CD14-positive monocyte (primary cell): ENCODE measurements at places on chromosomes 6 and 20. TPM values are rescaled to one million over a fixed set of nuclear protein-coding genes. Genes with fewer than 3 reads are reported as not detected.
A peak's percentile ranks its signal among the peaks of the same experiment; 100 is the strongest.

DNA sequence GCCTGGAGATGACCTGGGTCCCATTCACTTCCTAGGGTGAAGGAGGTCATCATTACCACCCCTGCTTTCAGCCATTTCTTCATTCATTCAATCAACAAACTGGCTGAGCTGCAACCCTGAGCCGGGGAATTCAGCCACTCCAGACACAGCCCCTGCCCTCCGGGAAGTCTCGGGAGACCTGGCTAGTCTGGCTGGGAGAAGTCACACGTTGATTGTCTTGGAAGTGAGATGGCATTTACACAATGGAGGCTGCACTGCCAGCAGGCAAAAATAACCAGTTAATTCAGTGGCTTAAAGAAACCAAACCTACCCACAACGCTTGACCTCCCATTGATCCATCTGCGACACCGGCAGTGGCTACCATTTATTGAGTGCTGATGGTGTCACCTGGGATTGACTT, 2.0 kb upstream of the PMEPA1 start:
- H3K27ac ChIP-seq, result no peak overlapping the region
- no peak for DNase-seq
- H3K36me3 ChIP-seq, result no peaks in the 10 kb centered on the region
- no peak overlapping the region for H3K4me3 ChIP-seq
- peaks cover 23% of the 10 kb centered on the region for H3K4me1 ChIP-seq

- no peaks in the 10 kb centered on the region for H3K27me3 ChIP-seq
- DNase-seq, result no peak
- H3K36me3 ChIP-seq, result no peaks in the 10 kb centered on the region
- H3K27ac ChIP-seq, result no peak overlapping the region
- no peak overlapping the region for H3K4me3 ChIP-seq
Observed at GRCh38 chr6:47252633-47253032, 57.1 kb downstream of the TNFRSF21 start.

- H3K4me1 ChIP-seq, result peaks cover 32% of the 10 kb centered on the region
- peaks cover 16% of the 10 kb centered on the region for H3K27me3 ChIP-seq
- no peak for DNase-seq
- no peak overlapping the region for H3K4me3 ChIP-seq
- peaks cover 24% of the 10 kb centered on the region for H3K36me3 ChIP-seq
Observed at GRCh38 chr20:35621560-35621946, 5.9 kb downstream of the SPAG4 start.

GRCh38 chr6:49025273-49026240, 437.5 kb downstream of the MMUT start:
- no peaks in the 10 kb centered on the region for H3K4me1 ChIP-seq
- no peaks in the 10 kb centered on the region for H3K27me3 ChIP-seq
- H3K36me3 ChIP-seq, result no peaks in the 10 kb centered on the region
- no peak overlapping the region for H3K27ac ChIP-seq
- H3K4me3 ChIP-seq, result no peak overlapping the region

DNA sequence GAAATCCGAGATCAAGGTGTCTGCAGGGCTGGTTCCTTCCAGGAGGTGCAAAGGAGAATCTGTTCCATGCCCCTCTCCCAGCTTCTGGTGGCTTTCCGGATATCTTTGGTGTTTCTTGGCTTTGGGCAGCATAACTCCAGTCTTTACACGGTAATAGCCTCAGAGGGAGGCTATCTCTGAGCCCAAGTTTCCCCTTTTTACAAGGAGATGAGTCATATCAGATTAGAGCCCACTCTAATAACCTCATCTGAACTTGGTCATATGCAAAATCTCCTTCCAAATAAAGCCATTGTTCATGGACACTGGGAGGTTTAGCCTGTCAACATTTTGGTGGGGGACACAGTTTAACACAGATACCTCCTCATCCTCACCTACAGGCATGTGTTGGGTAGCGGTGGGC, 213.7 kb downstream of the ATXN1 start:
- no peak for DNase-seq
- H3K4me3 ChIP-seq, result no peak overlapping the region
- H3K36me3 ChIP-seq, result peaks cover 3% of the 10 kb centered on the region
- H3K27me3 ChIP-seq, result no peaks in the 10 kb centered on the region

GRCh38 chr6:71887006-71887743, 825 bp downstream of the RIMS1 start:
- no peak overlapping the region for H3K4me3 ChIP-seq
- H3K27ac ChIP-seq, result no peak overlapping the region
- H3K36me3 ChIP-seq, result no peaks in the 10 kb centered on the region
- H3K4me1 ChIP-seq, result no peaks in the 10 kb centered on the region
- peaks cover 29% of the 10 kb centered on the region for H3K27me3 ChIP-seq
- DNase-seq, result no peak

GRCh38 chr20:59515013-59515905, 89.1 kb upstream of the PHACTR3 start:
- no peak overlapping the region for H3K27ac ChIP-seq
- H3K4me1 ChIP-seq, result no peaks in the 10 kb centered on the region
- H3K4me3 ChIP-seq, result no peak overlapping the region

- no peaks in the 10 kb centered on the region for H3K4me1 ChIP-seq
- no peaks in the 10 kb centered on the region for H3K27me3 ChIP-seq
- no peak overlapping the region for H3K4me3 ChIP-seq
- H3K27ac ChIP-seq, result no peak overlapping the region
- no peak for DNase-seq
Observed at GRCh38 chr6:165585060-165585459, 78.0 kb downstream of the PDE10A start.

GRCh38 chr6:156840606-156841005, 63.4 kb downstream of the ARID1B start:
- H3K27ac ChIP-seq, result peak overlapping the region; percentile 69
- no peak for DNase-seq
- peaks cover 4% of the 10 kb centered on the region for H3K36me3 ChIP-seq
- H3K27me3 ChIP-seq, result no peaks in the 10 kb centered on the region
- H3K4me3 ChIP-seq, result no peak overlapping the region

GRCh38 chr20:43863821-43864544, 50.7 kb upstream of the TOX2 start:
- H3K4me3 ChIP-seq, result no peak overlapping the region
- no peak overlapping the region for H3K27ac ChIP-seq

DNA sequence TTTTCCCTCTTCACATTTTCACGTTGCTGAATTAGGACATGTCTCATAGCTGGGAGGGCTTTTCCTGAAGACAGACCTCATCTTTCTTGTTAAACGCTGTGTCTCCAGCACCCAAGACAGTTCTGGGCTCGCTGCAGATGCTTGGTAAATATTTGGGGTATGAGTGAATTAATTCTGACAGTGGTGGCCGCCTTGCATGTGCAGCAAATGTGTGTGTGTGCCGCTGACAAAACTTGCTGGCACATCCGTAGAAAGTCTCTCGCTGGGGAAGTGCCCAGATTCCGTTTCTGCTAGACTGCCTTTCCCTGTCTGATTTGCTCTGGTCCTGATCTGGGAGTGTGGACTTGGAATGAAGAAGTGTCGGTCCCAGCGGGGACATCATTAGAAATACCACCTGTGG, 48.2 kb upstream of the ZNFX1 start:
- no peak for DNase-seq
- H3K27ac ChIP-seq, result no peak overlapping the region
- peaks cover 4% of the 10 kb centered on the region for H3K27me3 ChIP-seq
- peaks cover 14% of the 10 kb centered on the region for H3K4me1 ChIP-seq
- H3K4me3 ChIP-seq, result no peak overlapping the region
- no peaks in the 10 kb centered on the region for H3K36me3 ChIP-seq

- H3K27ac ChIP-seq, result no peak overlapping the region
Observed at GRCh38 chr6:100962466-100962865, 81.3 kb upstream of the ASCC3 start.

DNA sequence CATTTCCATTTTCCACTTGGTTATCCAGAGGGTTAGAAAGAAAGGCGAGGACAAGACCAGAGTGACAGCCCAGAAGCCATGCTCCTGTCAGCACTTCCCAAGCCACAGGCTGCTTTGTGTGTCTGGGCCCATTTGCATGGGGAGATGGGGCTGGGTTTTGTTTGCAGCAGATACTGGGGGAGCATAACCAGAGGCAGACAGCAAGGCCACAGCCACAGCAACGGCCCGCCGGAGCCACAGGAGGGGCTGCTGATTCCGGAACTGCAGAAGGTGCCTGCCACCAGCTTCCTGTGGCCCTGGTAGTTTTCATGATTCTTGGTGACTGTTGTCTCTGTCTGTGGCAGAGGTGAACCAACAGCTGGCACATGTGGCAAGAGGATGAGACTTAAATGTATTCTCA, 106.6 kb downstream of the DLL1 start:
- H3K4me3 ChIP-seq, result no peak overlapping the region
- no peak overlapping the region for H3K27ac ChIP-seq
- no peak for DNase-seq
- no peaks in the 10 kb centered on the region for H3K4me1 ChIP-seq
- H3K27me3 ChIP-seq, result no peaks in the 10 kb centered on the region

DNA sequence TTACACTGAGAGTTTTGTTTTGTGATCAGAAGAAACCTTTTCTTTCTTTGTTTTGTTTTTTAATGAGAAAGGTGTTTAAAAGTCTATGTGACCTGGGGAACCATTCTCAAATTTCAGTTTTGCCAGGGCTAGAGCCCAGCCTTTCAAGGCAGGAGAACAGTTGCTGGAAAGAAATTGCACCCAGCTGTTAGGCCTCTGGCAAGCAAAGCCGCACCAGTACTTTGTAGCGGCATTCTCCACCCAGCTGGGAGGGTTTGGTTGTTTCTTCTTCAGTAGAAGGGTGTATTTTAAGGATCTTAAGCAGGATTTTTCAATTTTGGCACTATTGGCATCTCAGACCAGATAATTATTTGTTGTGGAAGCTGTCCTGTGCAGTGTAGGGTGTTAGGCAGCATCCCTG, 16.6 kb upstream of the MAPK13 start:
- H3K4me3 ChIP-seq, result no peak overlapping the region
- peak overlapping the region; percentile 17 for H3K27ac ChIP-seq
- DNase-seq, result no peak
- H3K27me3 ChIP-seq, result no peaks in the 10 kb centered on the region
- peaks cover 30% of the 10 kb centered on the region for H3K4me1 ChIP-seq
- peaks cover 74% of the 10 kb centered on the region for H3K36me3 ChIP-seq

DNA sequence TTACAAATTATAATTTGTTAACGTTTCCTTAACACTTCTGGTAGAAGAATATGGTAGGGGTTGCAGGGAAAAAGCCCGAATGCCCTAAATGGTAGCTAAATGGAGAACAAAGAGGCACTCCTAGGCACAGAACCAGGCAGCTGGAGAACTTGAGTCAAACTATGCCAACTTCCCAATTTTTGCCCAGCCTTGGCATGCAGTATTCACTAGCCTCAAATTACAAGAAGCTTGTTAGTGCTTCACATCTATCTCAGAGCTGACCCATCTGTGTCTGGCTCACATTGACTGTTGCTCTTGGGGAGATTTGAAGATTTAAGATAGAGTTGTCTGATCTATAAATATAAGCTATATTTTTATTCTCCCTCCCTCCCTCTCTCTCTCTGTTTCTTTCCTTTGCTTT, 19.4 kb upstream of the LRFN2 start:
- H3K36me3 ChIP-seq, result no peaks in the 10 kb centered on the region
- H3K27me3 ChIP-seq, result no peaks in the 10 kb centered on the region
- no peak overlapping the region for H3K4me3 ChIP-seq
- H3K4me1 ChIP-seq, result no peaks in the 10 kb centered on the region
- H3K27ac ChIP-seq, result no peak overlapping the region

GRCh38 chr20:46377518-46377917, 28.9 kb downstream of the ELMO2 start:
- H3K27ac ChIP-seq, result no peak overlapping the region
- no peak overlapping the region for H3K4me3 ChIP-seq
- DNase-seq, result no peak
- H3K4me1 ChIP-seq, result no peaks in the 10 kb centered on the region

DNA sequence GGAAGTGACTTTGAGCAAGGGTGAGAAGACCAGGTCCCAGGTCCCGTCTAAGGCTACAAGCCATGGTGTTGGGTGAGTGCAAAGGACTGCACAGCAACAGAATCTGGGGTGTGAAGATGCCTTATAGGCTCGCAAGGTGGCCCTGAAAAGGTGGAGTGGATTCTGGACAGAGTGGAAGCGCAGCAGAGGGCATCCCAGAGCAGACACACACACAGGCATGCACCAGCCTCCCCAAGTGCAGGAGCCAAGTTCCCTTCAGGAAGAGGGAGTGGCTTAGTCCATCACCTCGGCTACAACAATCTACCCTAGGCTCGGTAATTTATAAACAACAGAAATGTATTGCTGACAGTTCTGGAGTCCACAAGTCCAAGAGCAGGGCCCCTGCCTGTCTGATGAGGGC, 180.1 kb upstream of the PDE10A start:
- H3K4me3 ChIP-seq, result no peak overlapping the region
- H3K27ac ChIP-seq, result no peak overlapping the region
- no peak for DNase-seq
- H3K36me3 ChIP-seq, result no peaks in the 10 kb centered on the region

DNA sequence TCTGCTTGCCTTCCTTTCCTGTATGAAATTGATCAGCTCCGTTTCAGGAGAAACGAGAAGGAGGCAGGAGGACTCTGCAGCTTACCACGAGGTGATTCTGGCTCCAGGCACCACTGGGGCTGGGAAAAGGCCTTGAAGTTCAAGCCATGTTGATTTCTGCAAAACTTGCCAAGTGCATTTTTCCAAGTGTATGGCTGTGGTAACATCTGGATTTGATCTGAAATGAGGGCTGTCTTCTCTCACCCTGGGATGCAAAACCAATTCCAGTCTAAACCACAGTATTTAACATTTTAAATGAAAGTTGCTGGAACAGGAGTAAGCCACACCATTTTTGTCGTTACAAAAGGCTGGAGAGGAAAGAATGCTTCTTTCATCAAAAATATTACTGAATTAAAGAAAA, 36.1 kb upstream of the FAM210B start:
- no peaks in the 10 kb centered on the region for H3K27me3 ChIP-seq
- no peak for DNase-seq
- no peaks in the 10 kb centered on the region for H3K4me1 ChIP-seq
- no peak overlapping the region for H3K4me3 ChIP-seq

DNA sequence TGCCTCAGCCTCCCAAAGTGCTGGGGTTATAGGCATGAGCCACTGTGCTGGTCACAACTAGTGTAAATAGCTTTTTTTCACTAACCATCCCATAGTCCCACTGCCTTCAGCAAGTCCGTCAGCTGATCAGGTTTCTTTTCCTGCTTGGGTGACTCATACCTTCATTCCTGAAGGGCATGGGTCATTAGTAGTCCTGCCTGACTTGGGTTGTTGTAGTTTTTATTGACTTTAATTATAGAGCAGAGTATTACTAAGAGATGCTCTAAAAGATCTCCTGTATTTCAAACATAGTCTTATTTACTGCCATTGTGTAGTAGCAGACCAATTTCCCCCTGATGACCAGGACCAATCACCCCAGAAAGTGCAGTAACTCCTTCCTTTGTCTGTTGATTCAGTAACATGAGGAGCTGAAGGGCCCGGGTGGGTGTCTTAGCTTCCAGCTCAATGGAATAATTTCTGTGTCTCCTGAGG, 25.8 kb downstream of the HLA-C start:
- no peaks in the 10 kb centered on the region for H3K27me3 ChIP-seq
- H3K4me1 ChIP-seq, result no peaks in the 10 kb centered on the region
- H3K4me3 ChIP-seq, result no peak overlapping the region
- H3K36me3 ChIP-seq, result no peaks in the 10 kb centered on the region

GRCh38 chr6:115969207-115969929, 91.3 kb downstream of the FRK start:
- no peaks in the 10 kb centered on the region for H3K4me1 ChIP-seq
- no peak overlapping the region for H3K27ac ChIP-seq
- H3K27me3 ChIP-seq, result no peaks in the 10 kb centered on the region
- H3K36me3 ChIP-seq, result no peaks in the 10 kb centered on the region
- H3K4me3 ChIP-seq, result no peak overlapping the region

Gene TMEM200A
- not detected for polyA plus RNA-seq

Gene WFDC5
- polyA plus RNA-seq, result not detected in 2 replicates

Gene TRAM2
- 4.7 TPM for polyA plus RNA-seq

Gene ADTRP
- not detected for polyA plus RNA-seq

Gene PI3
- polyA plus RNA-seq, result not detected in 2 replicates

Gene PIGU
- 10.9 TPM for polyA plus RNA-seq

Gene KIAA0408
- polyA plus RNA-seq, result 0.03 TPM in 1 of 2 replicates, not detected in the other

Gene NHLRC1
- 1.4 TPM for polyA plus RNA-seq

Gene HDGFL1
- polyA plus RNA-seq, result not detected
